ENCODE measurements at places on chromosomes 7 and 10. TPM values are rescaled to one million over a fixed set of nuclear protein-coding genes. Genes with fewer than 3 reads are reported as not detected.

The GRID1 gene
- 0.41 TPM for total RNA-seq

The C7orf57 gene
- 0.20 TPM for total RNA-seq

The HDAC9 gene
- 0.40 TPM for total RNA-seq

The POLR2J2 gene
- 0.89 TPM for total RNA-seq

The TSPAN15 gene
- total RNA-seq = 106 TPM

The CAMK2B gene
- total RNA-seq = 0.21 TPM

The IKZF1 gene
- total RNA-seq = not detected

The SPDYE9 gene
- total RNA-seq = not detected

The ADAM8 gene
- total RNA-seq = 3.3 TPM

The LRGUK gene
- total RNA-seq = 0.29 TPM

The DPCD gene
- total RNA-seq = 37.9 TPM

The MYOZ1 gene
- not detected for total RNA-seq

The LGI1 gene
- total RNA-seq = not detected

The SPACDR gene
- total RNA-seq = 0.67 TPM

The CXCL12 gene
- not detected for total RNA-seq

The LIPM gene
- not detected for total RNA-seq

The MNX1 gene
- total RNA-seq = 4.1 TPM

The NPSR1 gene
- not detected for total RNA-seq

The SEMA3D gene
- total RNA-seq = not detected

The MMP21 gene
- total RNA-seq = not detected

The KCND2 gene
- total RNA-seq = not detected

The FEZF1 gene
- total RNA-seq = not detected

The EFCAB10 gene
- total RNA-seq = 2.9 TPM

The GRK5 gene
- total RNA-seq = 9.6 TPM

The SLC18A2 gene
- total RNA-seq = not detected

The GRID2IP gene
- total RNA-seq = not detected

The FKBP6 gene
- total RNA-seq = not detected
